IPS DF 6.9 (cell line): ENCODE measurements at places on chromosomes 7 and 10.

- H3K36me3 ChIP-seq, result no peaks in the 10 kb centered on the region
- H3K4me1 ChIP-seq, result peaks cover 7% of the 10 kb centered on the region; the same call in 1 of the 2 replicates
- peaks cover 6% of the 10 kb centered on the region; the same call in 1 of the 2 replicates for H3K27me3 ChIP-seq
- H3K27ac ChIP-seq, result no peak within 1 kb of the TSS
Measured at GRCh38 chr7:143284591-143285469, at the start of gene TMEM139. Gene TMEM139, plus strand, starts transcription at chr7:143284958. Its CDS starts 1,000 bp downstream, at chr7:143285958.

DNA sequence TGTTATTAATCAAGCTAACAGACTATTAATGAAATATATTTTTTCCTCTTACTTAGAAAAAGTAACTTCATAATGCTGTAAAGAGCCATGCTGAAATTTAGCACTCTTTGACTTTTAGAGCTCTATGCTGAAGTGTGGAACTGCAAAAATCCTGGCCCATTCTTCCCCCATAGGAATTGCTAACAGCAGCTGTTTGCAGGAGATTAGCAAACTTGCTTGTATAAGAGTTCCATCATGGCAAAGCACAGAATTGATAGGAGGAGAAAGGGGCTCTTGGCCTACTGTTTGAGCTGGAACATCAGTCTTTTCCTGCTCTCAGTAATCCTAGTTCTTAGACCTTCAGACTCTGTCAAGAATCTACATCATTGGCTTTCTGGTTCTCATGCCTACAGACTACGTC is 18.3 kb upstream of the GNAT3 start:
- no peaks in the 10 kb centered on the region; the same call in 1 of the 2 replicates for H3K4me1 ChIP-seq
- no peak overlapping the region for H3K27ac ChIP-seq
- no peaks in the 10 kb centered on the region for H3K36me3 ChIP-seq
- no peak overlapping the region for H3K4me3 ChIP-seq
- DNase-seq, result no peak
- no peaks in the 10 kb centered on the region for H3K27me3 ChIP-seq

- H3K36me3 ChIP-seq, result no peaks in the 10 kb centered on the region
- no peak overlapping the region for H3K27ac ChIP-seq
- H3K4me3 ChIP-seq, result no peak overlapping the region
- H3K4me1 ChIP-seq, result peaks cover 5% of the 10 kb centered on the region; the same call in 1 of the 2 replicates
- DNase-seq, result no peak
Measured at GRCh38 chr10:72243822-72244437, 27.9 kb upstream of the ASCC1 start.

DNA sequence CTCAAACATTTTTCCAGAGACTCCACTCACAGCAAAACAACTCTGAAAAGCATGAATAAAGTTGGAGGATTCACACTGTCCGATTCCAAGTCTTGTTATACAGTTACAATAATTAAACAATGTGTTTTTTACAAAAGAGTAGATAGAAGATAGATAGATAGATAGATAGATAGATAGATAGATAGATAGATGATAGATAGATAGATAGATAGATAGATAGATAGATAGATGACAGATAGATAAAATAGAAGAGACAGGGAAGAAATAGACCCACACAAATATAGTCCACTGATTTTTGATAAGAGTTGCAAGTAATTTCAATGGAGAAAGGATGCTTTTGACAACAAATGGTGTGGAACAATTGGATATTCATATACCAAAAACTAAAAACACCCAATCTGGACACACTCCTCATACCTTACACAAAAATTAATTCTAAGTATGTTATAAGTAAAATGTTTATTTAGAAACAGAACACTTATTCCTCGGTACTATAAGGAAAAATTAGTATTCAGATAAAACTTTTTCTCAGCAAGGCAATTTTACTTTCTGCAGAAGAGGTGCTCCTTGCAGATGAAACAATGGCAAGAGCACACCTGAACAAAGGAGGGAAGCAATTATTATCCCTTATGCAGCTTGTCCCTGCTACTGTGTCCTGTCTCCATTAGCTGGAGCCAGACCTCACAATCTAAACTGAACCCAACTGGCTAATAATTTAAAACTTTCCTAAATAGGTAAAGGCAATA is 5.7 kb upstream of the TAS2R39 start:
- H3K4me1 ChIP-seq, result no peaks in the 10 kb centered on the region
- H3K36me3 ChIP-seq, result no peaks in the 10 kb centered on the region
- no peak overlapping the region for H3K27ac ChIP-seq
- no peaks in the 10 kb centered on the region for H3K27me3 ChIP-seq
- H3K4me3 ChIP-seq, result no peak overlapping the region

GRCh38 chr7:91618776-91619765 is 261.4 kb downstream of the MTERF1 start:
- no peaks in the 10 kb centered on the region for H3K36me3 ChIP-seq
- DNase-seq, result no peak
- H3K4me3 ChIP-seq, result no peak overlapping the region
- H3K27me3 ChIP-seq, result no peaks in the 10 kb centered on the region
- no peaks in the 10 kb centered on the region for H3K4me1 ChIP-seq

DNA sequence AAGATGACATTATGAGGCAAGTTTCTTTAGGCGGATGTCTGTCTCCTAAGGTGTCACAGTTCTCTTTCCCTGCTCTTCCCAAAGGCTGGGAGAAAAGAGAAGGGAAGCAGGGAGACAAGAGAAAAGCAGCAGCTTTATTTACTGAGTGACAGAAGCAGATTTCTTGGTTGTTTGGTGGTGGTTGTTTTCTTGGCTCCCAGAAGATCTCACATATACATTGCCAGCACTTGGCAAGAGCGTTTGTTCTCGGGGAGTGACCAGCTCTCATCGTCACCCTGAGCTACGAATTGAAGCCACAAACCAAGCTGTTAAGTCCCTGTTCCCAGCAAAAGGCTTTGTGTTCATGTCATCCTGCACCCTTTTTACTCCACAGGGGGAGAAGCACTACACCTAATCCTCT is 11.4 kb downstream of the CDHR3 start:
- no peak for DNase-seq
- no peak overlapping the region for H3K4me3 ChIP-seq
- no peak overlapping the region for H3K27ac ChIP-seq
- no peaks in the 10 kb centered on the region for H3K27me3 ChIP-seq
- no peaks in the 10 kb centered on the region for H3K36me3 ChIP-seq
- H3K4me1 ChIP-seq, result peaks cover 3% of the 10 kb centered on the region; the same call in 1 of the 2 replicates

GRCh38 chr7:7048213-7048612 is 134.1 kb upstream of the C1GALT1 start:
- no peaks in the 10 kb centered on the region for H3K27me3 ChIP-seq
- H3K36me3 ChIP-seq, result no peaks in the 10 kb centered on the region
- no peaks in the 10 kb centered on the region for H3K4me1 ChIP-seq
- H3K4me3 ChIP-seq, result no peak overlapping the region
- no peak overlapping the region for H3K27ac ChIP-seq

GRCh38 chr10:128163701-128164100 is 37.5 kb upstream of the MKI67 start:
- no peaks in the 10 kb centered on the region for H3K36me3 ChIP-seq
- DNase-seq, result no peak
- no peak overlapping the region for H3K4me3 ChIP-seq
- H3K4me1 ChIP-seq, result peaks cover 3% of the 10 kb centered on the region; the same call in 1 of the 2 replicates
- H3K27ac ChIP-seq, result no peak overlapping the region

DNA sequence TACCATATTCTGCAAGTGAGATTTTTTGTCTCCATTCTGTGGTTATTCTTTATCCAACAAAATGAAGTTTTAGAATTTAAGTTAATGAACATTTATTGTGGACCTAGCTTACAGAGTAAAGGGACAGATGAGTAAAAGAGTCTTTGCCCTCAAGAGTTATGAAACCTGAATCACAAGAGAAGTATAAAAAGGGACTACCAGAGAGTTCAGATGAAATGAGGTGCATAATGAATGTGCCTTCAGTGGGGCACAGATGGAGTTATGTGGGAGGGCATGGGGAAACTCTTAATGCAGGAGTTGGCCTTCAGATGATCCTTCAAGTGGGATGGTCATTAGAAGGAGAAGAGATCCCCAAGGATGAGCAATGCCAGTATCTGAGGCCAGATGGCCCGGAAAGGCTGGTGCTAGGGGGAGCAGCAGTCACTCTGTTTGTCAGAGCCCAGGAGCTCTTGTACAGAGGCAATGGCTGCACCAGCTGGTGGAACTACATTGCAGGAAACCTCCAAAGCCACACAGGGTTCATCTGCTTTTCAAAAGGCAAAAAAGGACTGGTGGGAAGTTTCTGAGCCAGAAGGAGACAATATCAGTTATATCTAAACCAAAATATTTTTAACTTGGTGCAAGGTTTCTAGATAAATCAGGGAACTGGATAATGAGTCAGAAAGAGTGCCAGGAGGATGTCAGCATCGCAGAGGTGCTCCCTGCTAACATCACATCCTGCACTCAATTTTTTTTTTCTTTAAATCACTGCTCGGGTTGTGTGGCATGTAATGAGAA is 162.0 kb downstream of the KLF6 start:
- peaks cover 3% of the 10 kb centered on the region; the same call in 1 of the 2 replicates for H3K4me1 ChIP-seq
- no peaks in the 10 kb centered on the region for H3K36me3 ChIP-seq
- DNase-seq, result no peak
- H3K27me3 ChIP-seq, result no peaks in the 10 kb centered on the region

GRCh38 chr7:24245362-24245761 is 38.6 kb upstream of the NPY start:
- H3K4me3 ChIP-seq, result no peak overlapping the region

GRCh38 chr10:13238271-13239077 is 4.3 kb upstream of the UCMA start:
- no peaks in the 10 kb centered on the region for H3K27me3 ChIP-seq
- no peak overlapping the region for H3K4me3 ChIP-seq
- no peak for DNase-seq
- peaks cover 2% of the 10 kb centered on the region for H3K4me1 ChIP-seq
- no peaks in the 10 kb centered on the region for H3K36me3 ChIP-seq
- H3K27ac ChIP-seq, result no peak overlapping the region

- no peaks in the 10 kb centered on the region for H3K36me3 ChIP-seq
- DNase-seq, result no peak
- no peak overlapping the region for H3K27ac ChIP-seq
- no peaks in the 10 kb centered on the region for H3K27me3 ChIP-seq
Measured at GRCh38 chr7:67343114-67343513, 346.5 kb downstream of the TYW1 start.

GRCh38 chr7:98802781-98803110 is 67.1 kb downstream of the TMEM130 start:
- no peaks in the 10 kb centered on the region for H3K4me1 ChIP-seq
- no peaks in the 10 kb centered on the region for H3K36me3 ChIP-seq
- no peak overlapping the region for H3K27ac ChIP-seq

DNA sequence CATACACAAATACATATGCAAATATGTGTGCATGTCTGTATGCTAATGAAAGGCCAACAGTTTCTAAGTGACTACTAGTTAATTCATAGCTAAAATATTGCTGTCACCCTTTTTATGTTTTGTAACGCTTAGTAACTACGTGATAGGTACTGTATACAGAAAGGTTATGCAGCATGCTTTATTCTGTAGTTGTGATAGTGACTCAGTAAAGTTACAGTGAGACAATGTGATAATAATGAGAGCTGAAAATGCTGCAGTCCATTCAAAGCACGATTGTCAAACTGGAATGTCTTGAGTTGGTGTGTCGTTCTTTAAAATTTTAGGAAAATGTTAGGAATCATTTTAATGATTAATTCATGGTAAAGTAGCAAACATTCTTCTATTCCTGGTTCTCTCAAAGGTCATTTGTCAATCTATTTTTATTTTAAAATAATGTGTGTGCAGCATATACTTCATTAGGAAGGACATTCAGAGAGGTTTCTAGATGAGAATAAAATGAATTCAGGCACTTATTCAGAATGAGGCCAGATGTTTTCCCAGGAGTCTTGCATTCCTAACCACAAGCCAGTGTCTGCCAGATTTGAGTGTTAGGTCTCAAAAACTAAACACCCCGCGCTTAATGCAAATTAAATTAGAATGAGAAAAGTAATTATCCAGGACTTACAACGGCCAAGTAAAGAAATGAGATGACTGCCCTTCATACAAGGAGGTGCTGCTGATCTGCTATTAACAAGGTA is 408.8 kb upstream of the FZD8 start:
- no peak overlapping the region for H3K27ac ChIP-seq
- H3K4me1 ChIP-seq, result no peaks in the 10 kb centered on the region
- H3K4me3 ChIP-seq, result no peak overlapping the region
- H3K27me3 ChIP-seq, result no peaks in the 10 kb centered on the region

GRCh38 chr7:12370249-12370648 is 33.4 kb downstream of the VWDE start:
- H3K4me1 ChIP-seq, result no peaks in the 10 kb centered on the region
- DNase-seq, result no peak
- no peak overlapping the region for H3K27ac ChIP-seq
- H3K36me3 ChIP-seq, result peaks cover 4% of the 10 kb centered on the region; the same call in 1 of the 2 replicates

GRCh38 chr10:72285972-72286521 is 12.3 kb downstream of the DDIT4 start:
- no peaks in the 10 kb centered on the region for H3K27me3 ChIP-seq
- no peaks in the 10 kb centered on the region for H3K36me3 ChIP-seq
- no peaks in the 10 kb centered on the region; the same call in 1 of the 2 replicates for H3K4me1 ChIP-seq

- H3K27ac ChIP-seq, result no peak overlapping the region
- no peak for DNase-seq
- H3K4me3 ChIP-seq, result no peak overlapping the region
Measured at GRCh38 chr7:25626451-25627131, 398.3 kb upstream of the NPVF start.

- no peaks in the 10 kb centered on the region for H3K4me1 ChIP-seq
- H3K27ac ChIP-seq, result no peak overlapping the region
- no peak overlapping the region for H3K4me3 ChIP-seq
- DNase-seq, result no peak
- no peaks in the 10 kb centered on the region for H3K36me3 ChIP-seq
- no peaks in the 10 kb centered on the region for H3K27me3 ChIP-seq
Measured at GRCh38 chr7:14892961-14893360, 9.6 kb downstream of the DGKB start.

DNA sequence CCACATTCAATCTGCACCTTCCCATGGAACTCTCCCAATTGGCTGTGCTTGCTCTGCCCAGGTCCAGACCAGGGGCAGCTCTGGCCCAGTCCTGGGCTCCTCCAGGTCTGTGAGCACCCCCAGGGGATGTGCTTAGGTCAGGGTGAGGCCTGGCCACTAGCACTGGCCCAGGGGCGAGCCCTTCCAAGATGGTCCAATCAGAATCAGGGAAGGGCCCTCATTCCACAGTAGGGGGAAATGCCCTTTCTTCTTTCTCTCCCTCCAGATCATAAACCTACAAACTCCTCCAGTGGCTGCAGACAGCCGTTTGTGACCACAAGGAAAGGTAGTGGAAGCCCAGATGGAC is 157.0 kb downstream of the PRKAG2 start:
- no peak for DNase-seq
- no peaks in the 10 kb centered on the region for H3K36me3 ChIP-seq
- H3K27ac ChIP-seq, result no peak overlapping the region
- no peak overlapping the region for H3K4me3 ChIP-seq
- no peaks in the 10 kb centered on the region for H3K27me3 ChIP-seq

- no peak for DNase-seq
- H3K4me1 ChIP-seq, result no peaks in the 10 kb centered on the region
- no peak overlapping the region for H3K4me3 ChIP-seq
- H3K27ac ChIP-seq, result no peak overlapping the region
- H3K27me3 ChIP-seq, result no peaks in the 10 kb centered on the region
Measured at GRCh38 chr10:71203716-71204115, 8.7 kb upstream of the UNC5B start.

GRCh38 chr7:7943951-7944350 is 24.6 kb upstream of the GLCCI1 start:
- H3K27ac ChIP-seq, result no peak overlapping the region
- H3K4me3 ChIP-seq, result no peak overlapping the region
- peaks cover 1% of the 10 kb centered on the region; the same call in 1 of the 2 replicates for H3K4me1 ChIP-seq
- H3K27me3 ChIP-seq, result no peaks in the 10 kb centered on the region

- no peak for DNase-seq
- no peak overlapping the region for H3K27ac ChIP-seq
- no peak overlapping the region for H3K4me3 ChIP-seq
- H3K27me3 ChIP-seq, result no peaks in the 10 kb centered on the region
Measured at GRCh38 chr10:6590100-6590499, 10.0 kb upstream of the PRKCQ start.

GRCh38 chr7:151888079-151889067 is 11.5 kb upstream of the PRKAG2 start:
- H3K4me3 ChIP-seq, result no peak overlapping the region
- no peaks in the 10 kb centered on the region for H3K36me3 ChIP-seq
- DNase-seq, result no peak
- peaks cover 4% of the 10 kb centered on the region for H3K4me1 ChIP-seq
- H3K27ac ChIP-seq, result no peak overlapping the region
- H3K27me3 ChIP-seq, result no peaks in the 10 kb centered on the region
